ENCODE measurements at places on chromosomes 13 and 19.

DNA sequence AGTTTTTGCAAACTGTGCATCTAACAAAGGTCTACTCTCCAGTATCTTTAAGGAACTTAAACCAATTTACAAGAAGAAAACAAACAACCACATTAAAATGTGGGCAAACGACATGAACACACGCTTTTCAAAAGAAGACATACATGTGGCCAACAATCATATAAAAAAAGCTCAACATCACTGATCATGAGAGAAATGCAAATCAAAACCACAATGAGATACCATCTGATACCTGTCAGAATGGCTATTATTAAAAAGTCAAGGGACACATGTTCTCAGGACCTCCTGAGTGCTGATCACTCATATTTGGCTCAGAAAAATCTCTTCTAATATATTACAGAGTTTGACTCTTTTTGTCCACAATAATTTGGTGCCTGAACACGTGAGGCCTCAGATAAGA lies 14.2 kb upstream of the LILRB1 start:
- no peak for DNase-seq

DNA sequence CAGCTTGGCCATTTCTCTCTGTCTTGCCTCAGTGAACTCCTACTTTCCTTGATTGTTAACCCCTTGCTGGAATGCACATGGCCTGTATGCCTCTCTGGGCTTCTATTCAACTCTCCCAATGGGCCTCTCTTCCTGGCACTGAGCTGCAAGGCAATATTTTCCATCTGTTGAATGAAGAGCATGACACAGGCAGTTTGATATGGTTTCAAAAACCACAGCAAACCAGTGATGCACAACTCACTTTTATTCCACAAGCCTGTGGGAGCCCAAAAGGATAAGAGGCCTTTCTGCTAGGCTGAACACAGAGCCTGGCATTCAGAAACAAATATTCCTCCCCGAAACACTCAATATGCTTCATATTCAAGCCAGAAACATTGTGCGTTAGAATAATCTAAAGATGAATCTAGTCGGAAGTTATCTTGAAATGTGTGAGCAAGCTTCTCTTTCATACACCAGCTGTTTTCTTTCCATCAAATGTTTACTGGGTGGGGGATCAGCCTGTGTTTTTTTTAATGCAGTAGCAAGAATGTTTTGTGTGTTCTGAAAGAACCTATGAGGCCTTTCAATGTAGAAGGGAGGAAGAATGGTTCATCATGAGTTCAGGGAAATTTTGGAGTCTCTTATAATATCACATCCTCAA lies 443.1 kb upstream of the SPRY2 start:
- DNase-seq = no peak

DNA sequence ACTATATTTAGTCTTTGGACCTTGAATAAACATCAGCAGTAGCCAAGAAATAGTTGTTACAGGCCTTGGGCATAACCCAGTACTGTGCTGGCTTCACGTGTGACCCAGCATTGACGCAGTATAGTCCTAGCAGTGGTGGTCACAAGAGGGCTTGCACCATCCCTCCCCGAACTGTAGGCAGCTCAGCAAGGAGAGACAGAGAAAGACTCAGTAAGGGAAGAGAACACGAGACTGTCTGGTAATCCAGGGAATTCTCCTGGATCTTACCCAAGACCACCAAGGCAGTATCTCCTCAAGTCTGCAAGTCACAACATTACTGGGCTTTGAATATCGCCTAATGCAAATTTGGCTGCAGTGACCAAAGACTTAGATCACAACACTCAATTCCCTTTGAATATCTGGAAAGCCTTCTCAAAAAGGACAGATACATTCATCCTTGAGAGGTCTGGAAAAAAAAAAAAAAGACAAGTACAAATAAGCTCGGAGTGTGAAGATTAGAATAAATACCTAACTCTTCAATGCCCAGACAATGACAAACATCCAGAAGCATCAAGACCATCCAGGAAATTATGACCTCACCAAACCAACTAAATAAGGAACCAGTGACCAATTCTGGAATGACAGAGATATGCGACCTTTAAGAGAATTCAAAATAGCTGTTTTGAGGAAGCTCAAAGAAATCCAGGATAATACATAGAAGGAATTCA lies 39.7 kb downstream of the CAB39L start:
- no peak for DNase-seq

GRCh38 chr13:60275208-60275607 lies 111.5 kb upstream of the DIAPH3 start:
- no peak for DNase-seq

- DNase-seq = peak; percentile 90
These were observed 3.9 kb upstream of the TTC9B start for GRCh38 chr19:40221858-40222619.

GRCh38 chr19:46107371-46107770 lies 17.1 kb downstream of the IGFL3 start:
- peak; percentile 39 for DNase-seq
